GM12891 (cell line): ENCODE measurements at places on chromosomes 2 and 18.
A peak's percentile ranks its signal among the peaks of the same experiment; 100 is the strongest.

- no peak for DNase-seq
Measured at GRCh38 chr2:1892529-1893250, 148.4 kb upstream of the PXDN start.

DNA sequence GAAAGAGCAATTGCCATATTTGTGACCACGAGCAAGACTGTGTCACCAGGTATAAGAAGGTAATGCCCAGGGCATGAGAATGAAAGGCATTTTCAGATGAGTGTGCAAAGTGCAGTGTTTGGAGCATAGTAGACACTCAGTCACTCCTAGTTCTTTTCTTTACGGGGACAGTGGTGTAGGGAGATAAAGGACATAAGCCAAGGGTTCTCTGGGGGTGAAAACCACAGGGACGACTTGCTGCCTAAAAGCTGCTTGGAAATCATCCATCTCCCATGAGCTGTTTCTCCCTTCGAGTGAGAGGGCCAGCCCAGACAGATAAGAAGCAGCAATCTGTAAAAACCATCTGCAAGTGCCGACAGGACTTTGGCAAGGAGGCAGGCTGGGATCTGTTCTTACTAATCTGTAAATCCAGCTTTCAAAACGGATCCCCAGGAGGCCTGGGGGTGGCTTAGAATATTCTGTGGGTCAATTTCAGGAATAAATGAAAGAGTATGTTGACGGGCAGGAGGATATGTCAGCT, 221.6 kb downstream of the LPIN1 start:
- no peak for DNase-seq

DNA sequence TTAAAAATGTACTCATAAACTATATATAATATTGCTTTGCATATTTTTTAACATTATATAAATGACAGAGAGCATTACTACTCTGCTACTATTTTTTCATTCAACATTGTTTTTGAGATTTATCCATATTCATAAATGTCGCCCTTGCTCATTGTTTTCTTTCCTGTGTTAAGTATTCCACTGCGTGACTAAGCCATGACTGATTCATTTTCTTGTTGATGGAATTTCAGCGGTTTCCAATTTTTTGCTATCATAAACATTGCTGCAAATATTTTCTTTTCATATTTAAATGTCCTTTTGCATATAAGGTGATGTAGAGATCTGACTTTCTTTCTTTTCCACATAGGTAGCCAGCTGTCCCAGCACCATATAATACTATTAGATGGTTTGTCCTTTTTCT, 57.6 kb downstream of the SFXN5 start:
- DNase-seq, result no peak

DNA sequence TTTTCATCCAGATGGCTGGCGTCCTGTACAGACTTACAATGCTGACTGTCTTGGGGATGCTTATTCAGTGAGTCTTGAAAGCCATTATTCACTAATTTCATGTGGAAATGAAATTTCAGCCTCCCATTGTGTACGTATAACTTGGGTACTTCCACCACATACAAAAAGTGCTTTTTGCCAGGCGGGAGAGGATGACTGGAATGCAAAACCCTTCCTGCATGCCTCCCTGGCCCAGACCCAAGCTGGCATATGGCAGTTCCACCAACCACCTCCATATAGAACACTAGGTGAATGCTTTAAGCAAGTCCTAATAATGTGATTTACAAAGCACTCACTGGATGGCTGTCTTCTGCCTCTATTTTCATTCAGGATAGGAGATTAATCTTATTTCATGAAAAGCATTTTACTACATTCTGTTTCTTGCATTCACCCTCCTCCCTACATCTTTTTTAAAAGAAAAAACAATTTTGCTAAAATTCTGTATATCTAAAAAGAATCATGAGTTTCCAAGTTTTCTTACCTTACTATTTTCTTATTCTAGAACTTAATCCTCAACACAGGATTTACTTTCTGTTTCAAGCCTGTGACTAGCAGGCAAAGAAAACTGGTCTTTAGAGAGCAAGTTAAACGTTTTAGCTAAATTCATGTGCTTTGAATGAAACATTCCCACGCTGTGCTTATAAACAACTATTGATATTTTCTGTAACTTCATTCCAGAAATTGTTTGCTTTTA, 327.6 kb downstream of the NCKAP5 start:
- DNase-seq, result no peak

- DNase-seq, result no peak
Measured at GRCh38 chr2:76307495-76307894, 596.8 kb upstream of the GCFC2 start.

DNA sequence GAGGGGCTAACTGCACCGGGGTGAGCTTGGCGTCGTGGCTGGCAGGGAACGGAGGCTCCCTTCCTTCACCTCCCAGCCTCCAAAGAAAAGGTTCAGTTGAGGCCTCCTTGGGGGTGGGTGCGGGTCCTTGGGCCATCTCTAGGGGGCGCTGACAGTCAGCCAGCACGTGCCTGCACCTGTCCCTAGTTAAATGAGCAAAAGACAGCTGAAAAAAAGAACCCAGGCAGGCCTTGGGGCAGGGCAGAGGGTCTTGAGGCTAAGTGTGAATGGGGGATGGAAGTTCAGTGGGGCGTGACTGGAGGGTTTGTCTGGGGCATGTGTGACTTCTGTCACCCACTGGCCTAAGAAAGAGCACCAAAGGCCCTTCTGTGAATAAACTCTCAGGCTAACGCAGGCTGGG, 56.4 kb downstream of the ZFP36L2 start:
- peak; percentile 57 for DNase-seq
